ENCODE measurements at places on chromosomes 7 and 10.

DNA sequence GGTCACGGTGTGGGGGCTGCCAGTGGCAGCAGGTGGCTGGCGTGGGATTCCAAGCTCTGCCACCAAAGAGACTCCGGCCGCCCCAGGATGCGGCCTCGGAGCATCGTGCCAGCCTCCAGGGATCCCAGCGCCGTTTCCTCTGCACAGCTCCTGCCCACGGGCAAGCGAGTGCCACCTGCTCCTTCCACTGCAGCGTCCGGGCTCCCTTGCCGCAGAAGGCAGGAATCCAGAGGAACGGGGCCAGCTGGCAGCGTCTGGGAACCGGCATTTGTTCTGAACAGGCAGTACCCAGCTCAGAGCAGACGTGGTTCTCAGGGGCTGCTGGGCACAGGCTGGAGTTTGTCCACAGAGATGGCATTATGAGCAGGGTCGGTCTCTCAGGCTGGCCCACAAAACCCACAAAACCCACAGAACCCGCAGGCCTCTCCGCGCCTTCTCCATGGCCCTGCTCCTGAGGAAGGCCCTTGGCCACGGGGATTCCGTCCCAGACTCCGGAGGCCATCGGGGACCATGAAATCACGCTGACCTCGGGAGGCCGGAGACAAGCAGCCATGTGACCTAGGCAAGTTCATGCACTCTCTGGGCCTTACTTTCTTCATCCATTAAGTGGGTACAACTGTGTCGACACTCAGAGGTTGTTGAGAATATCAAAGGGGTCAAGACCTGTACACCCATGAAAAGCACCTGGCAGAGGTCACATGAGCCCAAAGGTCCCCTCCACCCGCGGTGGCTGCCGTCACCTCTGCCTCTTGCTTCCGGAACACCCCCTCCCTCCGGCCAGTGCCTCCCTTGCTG is 72.1 kb upstream of the TNRC18 start:
- DNase-seq: no peak

- DNase-seq: no peak
These were observed 345.0 kb upstream of the AOAH start for GRCh38 chr7:37069336-37069735.

GRCh38 chr7:65967361-65968155 is 14.5 kb downstream of the GUSB start:
- DNase-seq: no peak

- DNase-seq: no peak
These were observed 18.6 kb upstream of the SDK1 start for GRCh38 chr7:3282457-3282856.

GRCh38 chr7:100079024-100079560 is 2.4 kb downstream of the ZNF3 start:
- DNase-seq: no peak

- DNase-seq: no peak
These were observed 258.3 kb downstream of the GATA3 start for GRCh38 chr10:8312781-8313180.

DNA sequence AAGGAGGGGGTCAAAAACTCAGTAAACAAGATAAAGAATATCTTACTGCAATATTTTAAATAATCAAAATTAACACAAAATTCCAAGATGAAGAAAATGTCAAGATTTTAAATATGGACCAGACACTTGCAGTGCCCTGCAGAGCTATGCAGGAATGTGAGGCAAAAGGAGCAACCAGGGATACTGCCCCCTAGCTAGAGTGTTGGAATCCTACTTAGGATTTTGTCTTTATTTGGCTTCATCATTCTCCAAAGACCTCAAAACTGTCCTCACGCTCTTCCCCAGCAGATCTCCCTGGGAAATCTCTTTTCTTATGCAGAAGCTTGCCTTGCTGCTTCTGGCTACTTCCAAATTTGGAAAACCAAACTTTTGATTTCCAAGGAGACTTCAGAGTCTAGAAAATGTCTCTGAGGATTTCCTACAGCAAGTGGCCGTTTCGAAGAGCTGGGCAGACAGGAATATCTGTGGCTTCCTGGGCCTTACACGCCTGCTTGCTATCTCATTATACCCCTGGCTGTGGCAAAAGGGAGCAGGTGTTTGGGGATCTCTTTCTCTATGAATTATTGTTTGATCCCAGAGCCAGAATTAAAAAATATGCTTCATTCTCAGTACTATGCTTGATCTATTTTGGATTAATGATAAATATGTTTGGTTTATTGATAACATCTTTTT is 232.2 kb upstream of the BMPER start:
- no peak for DNase-seq

- DNase-seq: no peak
These were observed 11.8 kb upstream of the TIAL1 start for GRCh38 chr10:119608316-119609155.

DNA sequence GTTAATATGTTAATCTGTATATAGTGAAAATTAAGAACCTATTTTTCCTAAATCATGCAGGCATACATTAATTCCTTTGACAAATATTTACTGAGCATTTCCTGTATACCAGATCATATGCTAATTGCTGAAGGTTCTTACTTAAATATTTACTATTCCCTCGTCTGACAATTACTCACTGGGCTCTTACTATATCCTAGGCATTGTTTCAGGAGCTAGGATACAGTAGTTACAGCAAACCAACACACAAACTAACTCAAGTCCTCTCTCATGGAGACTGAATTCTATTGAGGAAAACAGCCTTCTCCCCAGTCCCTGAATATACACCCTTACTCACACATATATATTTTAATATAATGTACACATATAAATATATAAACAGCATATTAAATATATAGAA is 786.0 kb downstream of the NRG3 start:
- no peak for DNase-seq

- no peak for DNase-seq
These were observed 43.3 kb downstream of the C10orf120 start for GRCh38 chr10:122656308-122656705.

GRCh38 chr10:58638388-58638787 is 125.7 kb downstream of the BICC1 start:
- DNase-seq: no peak

DNA sequence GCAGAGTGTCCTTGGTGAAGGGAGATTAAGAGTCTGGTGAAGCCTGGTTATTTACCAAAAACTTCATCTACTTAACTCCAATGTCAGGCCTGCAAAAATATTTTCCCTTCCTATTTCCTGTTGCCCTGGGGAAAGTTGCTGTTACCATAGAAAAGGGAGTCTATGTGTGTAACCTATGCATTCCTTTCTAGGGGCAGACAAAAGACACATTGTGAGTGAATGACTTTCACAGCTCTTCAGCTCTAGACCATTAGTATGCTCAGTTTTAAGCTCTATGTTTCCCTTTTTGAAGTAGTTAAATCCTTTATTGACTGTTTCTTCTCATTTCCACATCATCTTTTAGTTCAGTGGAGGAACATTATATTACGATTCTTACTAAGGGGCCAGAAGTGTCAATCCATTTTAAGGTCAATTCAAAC is 45.6 kb upstream of the SGCE start:
- no peak for DNase-seq

DNA sequence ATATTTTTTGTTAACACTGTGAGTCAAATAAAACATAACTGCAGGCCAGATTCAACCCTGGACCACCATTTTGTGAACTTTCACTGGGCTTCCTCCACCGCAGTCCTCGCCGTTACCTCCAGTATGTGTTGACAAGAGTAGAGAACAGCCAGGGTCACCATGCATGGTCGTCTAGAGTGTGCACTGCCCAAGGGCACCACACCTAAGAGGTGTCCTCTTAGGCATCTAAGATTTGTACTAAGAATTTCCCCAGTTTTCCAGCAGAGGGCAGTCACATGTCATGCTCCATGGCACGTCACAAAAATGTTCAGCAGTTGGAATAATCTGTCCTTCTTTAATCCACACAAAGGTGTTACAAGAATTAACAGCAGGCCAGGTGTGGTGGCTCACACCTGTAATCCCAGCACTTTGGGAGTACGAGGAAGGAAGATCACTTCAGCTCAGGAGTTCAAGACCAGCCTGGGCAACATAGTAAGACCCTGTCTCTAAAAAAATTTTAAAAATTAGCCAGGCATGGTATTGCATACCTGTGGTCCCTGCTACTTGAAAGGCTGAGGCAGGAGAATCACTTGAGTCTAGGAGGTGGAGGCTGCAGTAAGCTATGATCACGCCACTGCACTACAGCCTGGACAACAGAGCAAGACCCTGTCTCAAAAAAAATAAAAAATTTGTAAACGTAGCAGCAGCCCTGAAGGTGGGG is 71.2 kb upstream of the FOXK1 start:
- no peak for DNase-seq

DNA sequence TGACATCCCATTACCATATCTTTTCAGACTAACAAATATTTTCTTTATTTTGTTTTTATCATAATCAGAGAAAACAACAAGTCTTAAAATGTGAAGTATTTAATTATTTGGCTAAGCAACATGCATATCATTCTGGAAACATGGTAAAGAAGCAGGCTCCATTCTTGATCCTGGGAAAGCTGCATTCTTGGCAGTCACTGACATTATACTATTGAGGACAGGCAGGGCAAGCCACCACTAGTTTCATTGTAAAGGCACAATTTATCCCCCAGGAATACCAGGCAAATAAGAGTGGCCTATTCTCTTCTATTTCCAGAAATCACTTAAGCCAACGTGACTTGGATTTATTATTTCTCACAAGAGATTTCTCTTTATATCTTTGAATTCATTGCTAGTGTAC is 153.8 kb upstream of the AKR1E2 start:
- no peak for DNase-seq

- no peak for DNase-seq
These were observed 44.9 kb downstream of the HIBADH start for GRCh38 chr7:27617651-27618381.

DNA sequence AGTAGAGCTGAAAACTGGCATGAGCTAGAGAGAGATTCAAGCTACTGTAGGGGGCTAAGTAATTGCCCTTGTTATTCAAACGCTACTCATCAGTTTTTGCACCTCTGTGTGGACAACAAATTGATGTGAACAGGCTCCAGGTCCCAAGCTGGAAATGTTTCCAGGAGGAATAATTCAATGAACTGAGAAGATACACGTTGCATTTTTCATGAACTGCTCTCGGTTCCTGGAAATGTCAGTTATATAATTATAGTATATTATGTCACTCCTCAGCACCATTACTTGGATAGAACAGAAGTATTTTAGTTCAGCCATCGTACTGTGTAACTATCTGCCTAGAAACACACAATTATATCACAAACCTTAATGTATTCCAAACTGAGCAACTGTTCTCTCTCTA is 65.9 kb upstream of the A1CF start:
- no peak for DNase-seq

GRCh38 chr10:34813626-34814222 is 1.4 kb downstream of the PARD3 start:
- DNase-seq: no peak

DNA sequence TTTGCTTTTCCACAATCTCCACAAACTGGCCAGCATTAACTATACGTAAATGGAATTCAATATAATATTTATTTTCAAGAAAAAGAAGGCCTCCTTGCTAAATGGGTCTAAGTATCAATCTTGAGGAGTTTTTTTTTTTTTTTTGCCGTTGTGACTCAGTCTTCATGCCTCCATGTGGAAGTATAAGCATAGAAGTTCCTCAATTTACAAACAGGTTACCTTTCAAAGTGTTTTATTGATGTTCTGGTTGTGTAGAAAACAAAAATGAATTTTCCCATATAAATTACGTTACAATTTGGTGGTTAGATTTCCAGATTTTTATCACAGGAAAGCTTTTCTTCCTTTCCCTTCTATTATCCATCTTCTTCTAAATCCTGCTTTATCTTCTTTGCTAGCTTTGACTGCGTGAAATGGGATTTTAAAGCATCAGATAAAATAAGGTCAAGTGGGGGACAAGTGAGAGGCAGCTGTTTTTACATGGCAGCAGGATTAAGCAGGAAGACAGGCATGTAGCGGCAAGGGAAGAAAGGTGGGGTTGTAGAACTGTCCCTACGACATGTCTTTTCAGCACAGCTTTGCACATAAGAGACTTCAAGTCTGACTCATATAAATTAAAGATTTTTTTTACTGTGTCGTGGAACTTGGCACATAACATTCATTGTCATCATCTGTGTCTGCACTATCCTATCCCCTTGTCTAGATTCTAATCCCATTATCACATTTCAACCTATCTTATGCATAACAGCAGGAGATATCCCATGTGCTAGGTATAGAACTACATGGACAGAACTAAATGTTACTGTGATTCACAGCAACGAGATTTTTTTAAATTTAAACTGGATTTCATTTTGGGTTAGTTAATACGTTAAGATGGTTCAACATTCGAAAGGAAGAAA is 135.3 kb upstream of the FAM3C start:
- no peak for DNase-seq

DNA sequence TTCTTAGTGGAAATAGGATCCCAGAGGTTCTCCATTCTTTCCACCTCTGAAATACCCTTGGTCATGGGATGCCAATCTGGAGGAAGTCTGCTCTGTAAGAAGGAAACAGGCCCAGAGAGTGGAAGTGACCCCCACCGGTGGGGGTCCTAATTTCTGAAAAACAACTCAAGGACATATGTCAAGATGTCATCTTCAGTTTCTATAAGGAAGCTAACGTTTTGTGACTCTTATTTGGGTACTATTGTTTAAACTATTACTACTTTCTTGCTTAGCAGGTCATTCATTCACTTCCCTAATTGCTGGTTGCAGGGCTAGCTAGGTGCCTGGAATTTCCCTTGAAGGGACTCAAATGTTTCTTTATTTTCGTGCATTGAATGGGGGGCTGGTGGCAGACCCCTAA is 1.9 kb upstream of the ZNF775 start:
- DNase-seq: no peak

- no peak for DNase-seq
These were observed 9.0 kb upstream of the PIP4K2A start for GRCh38 chr10:22723343-22723779.

- no peak for DNase-seq
These were observed 19.5 kb upstream of the FOXL3 start for GRCh38 chr7:270351-270983.

DNA sequence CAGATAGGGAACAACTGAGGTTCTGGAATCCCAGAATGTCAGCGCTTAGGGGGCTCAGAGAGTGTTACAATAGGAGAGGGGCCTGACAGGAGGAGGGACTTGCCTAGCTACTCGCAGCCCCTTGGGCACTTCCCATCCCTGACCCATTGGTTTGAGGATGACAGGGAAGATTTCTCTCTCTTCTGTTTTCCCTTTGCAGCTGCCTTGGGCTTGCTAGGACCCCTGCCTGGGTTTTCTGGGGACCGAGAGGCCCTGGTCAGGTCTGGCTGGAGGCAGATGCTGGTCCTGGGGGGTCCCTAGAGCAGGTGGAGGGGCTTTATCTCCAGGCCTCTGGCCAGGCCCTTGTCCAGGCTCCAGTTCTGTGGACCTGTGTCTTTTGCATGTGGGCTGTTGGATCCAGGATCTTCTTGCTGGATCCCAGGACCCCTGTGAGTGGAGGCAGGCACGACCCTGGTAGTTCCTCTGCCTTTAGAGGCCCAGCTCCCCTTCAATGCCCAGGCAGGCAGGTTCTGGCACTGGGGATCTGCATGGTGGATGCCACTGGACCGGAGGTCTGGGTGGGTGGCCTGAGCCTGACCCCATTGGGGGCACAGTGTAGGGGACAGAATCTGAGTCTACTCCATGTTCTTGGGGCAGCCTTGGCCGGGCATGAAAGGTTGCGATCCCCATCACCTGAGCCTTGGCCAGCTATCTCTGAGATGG is 26.9 kb downstream of the RAMP3 start:
- no peak for DNase-seq

Measured in AG04450 (cell line).